ENCODE measurements at places on chromosomes 2 and 18.

- no peak for DNase-seq
These were observed 28.1 kb upstream of the HTR2B start for GRCh38 chr2:231152800-231153557.

DNA sequence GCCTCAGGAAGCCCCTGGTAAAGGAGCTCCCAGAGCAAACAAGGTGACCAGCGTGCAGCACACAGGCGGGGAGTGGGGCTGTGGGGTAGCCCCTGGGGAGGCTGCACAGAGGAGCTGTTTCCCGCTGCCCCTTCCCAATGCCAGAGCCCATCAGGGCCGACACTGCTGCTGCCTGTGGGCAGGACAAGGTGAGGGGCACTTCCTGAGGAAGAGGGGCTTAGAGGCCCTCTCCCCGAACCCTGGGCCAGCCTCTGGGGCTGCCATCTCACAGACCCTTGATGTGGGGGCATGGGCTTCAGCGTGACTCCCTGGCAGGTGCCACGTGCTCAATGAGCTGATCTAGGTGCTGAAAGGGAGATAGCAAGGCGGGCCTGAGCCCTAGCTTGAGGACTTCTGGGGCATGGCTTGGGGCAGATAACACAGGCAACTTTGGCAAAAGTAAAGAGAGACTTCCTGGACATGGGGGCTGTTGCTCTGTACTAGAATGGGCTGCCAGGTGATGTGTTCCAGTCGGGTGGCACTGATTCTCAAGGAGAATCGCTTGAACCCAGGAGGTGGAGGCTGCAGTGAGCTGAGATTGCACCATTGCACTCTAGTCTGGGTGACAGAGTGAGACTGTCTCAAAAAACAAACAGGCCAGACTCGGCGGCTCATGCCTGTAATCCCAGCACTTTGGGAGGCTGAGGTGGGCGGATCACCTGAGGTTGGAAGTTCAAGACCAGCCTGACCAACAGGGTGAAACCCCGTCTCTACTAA is 9.9 kb upstream of the KLF11 start:
- no peak for DNase-seq

DNA sequence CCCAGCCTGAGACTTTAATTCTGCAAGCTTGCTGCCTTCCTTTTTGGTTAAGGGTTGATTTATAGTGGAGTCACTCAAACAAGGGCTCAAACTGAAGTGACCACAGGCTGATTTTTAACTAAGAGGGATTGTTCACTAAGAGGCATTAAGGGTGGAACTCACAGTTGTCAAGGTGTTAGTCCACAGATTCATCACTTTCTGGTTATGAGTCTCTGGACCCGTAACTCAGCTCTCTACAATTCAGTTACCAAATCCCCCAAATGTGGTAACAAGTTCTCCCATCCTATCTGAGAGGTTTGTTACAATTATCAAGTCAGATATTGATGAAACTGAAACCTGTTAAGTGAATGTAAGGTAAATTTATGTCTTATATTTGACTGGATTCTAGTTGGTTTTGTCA is 185.9 kb upstream of the KLHL14 start:
- no peak for DNase-seq

GRCh38 chr2:106195456-106195855 is 1.4 kb upstream of the UXS1 start:
- no peak for DNase-seq

- DNase-seq = no peak
These were observed 570 bp upstream of the ECEL1 start for GRCh38 chr2:232488097-232488711.

DNA sequence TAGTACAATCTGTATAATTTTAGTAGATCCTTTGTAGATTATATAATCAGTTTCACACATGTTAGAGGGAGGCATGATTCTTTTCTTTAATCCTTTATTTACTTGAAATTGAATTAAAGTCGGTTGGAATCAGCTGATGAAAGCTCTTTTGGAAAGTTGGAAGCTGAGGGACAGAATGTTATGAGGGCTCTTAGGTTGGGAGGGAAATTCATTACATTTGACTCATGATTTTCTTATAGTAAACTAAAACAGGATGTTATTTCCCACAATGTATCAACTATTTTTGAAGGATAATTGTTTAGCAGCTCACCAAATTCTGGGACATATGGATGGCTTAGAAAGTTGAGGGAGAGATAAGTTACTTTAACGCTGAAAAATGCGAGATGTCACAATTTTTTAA is 52.7 kb upstream of the TMEFF2 start:
- DNase-seq = no peak

- no peak for DNase-seq
These were observed 132.6 kb upstream of the CDCA7 start for GRCh38 chr2:173221937-173222594.

DNA sequence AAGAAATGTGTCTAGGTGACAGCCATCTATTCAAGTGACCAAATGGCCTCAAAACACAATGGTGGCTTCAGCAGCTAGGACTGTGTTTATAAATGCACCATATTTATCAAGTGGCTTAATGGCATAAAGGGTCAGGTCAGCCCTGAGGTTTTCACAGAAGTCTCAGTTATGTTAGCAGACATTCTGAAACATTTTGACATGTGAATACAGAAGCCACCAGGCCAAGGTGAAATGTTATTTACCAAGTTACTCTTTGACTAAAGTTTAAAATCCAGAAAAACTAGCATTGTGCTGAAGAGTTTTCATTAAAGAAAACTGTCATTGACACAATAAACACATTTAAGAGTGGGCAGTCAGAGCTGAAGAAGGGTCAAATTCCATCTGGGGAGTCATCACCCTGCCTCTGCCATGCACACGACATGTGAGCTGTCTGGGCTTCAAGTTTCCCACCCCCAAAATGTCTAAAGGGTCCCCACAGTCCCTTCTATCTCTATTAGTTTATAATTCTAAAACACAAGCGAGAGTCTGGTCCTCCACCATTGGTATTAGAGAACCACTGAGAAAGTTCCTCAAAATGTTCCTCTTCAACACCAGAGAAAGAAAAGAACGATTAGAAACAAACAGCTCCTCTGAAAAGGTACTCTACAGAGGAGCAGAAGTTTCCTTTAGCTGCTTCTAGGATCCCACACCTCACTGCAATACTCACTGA is 77.5 kb upstream of the FZD5 start:
- DNase-seq = no peak

- DNase-seq = no peak
These were observed 8.2 kb upstream of the SLC39A10 start for GRCh38 chr2:195648787-195649186.

- DNase-seq = no peak
These were observed 122.6 kb upstream of the FAM117B start for GRCh38 chr2:202512176-202512575.

GRCh38 chr2:44429034-44429433 is 67.3 kb downstream of the CAMKMT start:
- DNase-seq = no peak

- DNase-seq = no peak
These were observed 560.2 kb downstream of the CNTNAP5 start for GRCh38 chr2:124585277-124585676.

GRCh38 chr2:32954206-32954605 is 7.5 kb downstream of the LTBP1 start:
- no peak for DNase-seq

- DNase-seq = no peak
These were observed 928.5 kb downstream of the NRXN1 start for GRCh38 chr2:50103442-50103841.

- DNase-seq = no peak
These were observed 36.5 kb upstream of the TNFRSF11A start for GRCh38 chr18:62288665-62289008.

- DNase-seq = no peak
These were observed 124.9 kb downstream of the TNS1 start for GRCh38 chr2:217877866-217878265.

DNA sequence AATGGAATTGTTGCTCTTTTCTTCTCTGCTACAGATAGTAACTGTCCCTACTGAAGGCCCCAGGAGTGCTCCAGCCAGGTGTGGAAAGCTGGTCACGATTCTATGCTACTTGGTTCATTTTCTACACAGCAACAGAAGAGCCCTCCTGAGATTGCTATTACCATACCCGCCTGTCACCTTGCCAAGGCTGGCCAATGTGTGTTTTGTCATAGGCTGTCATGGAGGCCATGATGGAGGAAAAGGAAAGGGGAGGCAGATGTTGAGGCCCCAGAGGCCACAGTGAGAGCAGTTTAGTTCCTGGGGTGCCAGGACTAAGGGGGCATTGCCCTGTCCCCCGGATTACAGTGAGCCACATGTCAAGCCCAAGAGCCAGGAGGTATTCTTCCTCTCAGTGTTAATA is 952 bp downstream of the ELMOD3 start:
- DNase-seq = no peak
